Stimulated activated naive CD4-positive, alpha-beta T cell treated with Interleukin-2 at 50 U/mL for 16 hours (primary cell): ENCODE measurements at places on chromosomes 2 and 18.

DNA sequence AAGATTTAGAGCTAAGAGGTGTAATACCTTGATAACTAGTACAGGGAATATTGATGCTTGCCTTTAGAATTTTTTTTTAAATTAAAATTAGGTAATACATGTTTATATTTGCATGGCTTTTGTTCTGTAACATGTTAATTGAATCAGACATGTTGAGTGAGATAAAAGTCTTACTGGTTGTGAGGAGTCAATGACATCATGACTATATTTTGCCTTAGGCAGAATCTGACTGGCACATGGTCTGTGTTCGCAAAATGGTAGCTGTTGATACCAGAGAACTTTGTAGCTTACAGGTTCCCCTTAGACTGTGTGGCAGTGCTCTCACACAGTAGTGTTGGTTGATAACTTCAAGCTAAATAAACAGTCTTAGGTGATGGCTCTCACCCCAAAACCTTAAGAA is 199.7 kb downstream of the PTPRM start:
- no peak for DNase-seq

GRCh38 chr18:924987-925386 is 20.3 kb downstream of the ADCYAP1 start:
- no peak for DNase-seq

DNA sequence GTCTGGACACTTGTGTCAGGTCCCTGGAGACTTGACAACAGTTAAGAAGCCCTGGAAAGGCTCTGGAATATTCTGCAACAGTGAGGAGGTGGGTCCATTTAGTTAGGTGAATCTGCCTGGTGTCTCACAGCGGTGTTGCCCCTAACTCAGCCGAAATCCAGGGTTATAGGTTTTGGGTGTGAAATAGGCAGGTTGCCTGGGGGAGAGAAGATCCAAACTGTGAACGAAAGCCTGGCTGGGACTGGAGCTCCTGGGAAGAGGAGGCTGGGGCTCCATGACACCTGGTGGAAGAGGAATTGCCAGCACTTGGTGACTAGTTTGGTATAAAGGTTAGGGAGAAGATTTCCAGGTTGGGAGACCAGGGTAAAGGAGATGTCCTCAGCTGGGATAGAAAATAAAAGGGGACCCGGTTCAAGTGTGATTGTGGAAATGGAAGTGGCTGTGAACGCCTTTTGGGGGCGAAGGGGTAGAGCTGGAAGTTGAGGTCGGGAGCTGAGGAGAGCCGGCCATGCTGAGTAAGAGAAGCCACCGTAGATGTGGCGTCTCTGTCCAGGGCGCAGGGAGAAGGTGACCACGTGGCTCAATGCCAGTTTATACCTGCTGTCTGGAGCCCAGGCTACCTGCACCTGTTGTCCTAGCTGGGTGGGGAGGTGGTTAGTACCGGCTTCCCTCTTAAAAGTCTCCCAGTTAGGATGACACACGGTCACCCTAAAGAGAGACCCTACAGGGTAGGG is 3.0 kb upstream of the GAREM2 start:
- DNase-seq, result no peak

DNA sequence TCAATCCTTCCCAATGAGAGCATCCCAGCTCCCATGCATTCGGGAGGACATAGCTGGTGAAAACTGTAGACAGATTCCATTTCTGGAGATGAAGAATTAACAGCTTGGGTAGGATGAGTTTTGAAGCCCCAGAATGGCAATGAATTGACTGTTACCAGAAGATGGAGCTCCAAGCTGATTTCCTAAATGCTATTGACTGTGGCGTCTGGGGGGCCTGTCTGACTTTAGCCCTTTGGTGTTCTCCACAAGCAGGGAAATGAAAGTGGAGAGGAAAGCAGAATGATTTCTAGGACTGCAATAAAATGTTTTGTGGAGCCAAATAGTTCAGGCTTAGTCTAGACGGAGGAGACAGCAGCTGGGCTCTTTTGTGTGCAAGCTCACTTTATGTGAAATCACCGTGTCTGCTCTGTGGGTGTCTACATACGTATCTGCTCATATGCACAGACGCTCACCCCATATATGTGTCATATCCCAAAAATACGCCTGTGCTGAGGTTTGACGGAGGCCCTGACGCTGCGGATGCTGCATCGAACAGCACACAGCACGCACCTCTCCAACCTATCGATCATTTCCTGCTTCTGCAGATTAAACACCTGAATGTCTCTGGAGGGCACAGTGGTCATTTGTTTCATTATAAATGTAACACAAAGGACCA is 166.4 kb upstream of the PXDN start:
- no peak for DNase-seq

DNA sequence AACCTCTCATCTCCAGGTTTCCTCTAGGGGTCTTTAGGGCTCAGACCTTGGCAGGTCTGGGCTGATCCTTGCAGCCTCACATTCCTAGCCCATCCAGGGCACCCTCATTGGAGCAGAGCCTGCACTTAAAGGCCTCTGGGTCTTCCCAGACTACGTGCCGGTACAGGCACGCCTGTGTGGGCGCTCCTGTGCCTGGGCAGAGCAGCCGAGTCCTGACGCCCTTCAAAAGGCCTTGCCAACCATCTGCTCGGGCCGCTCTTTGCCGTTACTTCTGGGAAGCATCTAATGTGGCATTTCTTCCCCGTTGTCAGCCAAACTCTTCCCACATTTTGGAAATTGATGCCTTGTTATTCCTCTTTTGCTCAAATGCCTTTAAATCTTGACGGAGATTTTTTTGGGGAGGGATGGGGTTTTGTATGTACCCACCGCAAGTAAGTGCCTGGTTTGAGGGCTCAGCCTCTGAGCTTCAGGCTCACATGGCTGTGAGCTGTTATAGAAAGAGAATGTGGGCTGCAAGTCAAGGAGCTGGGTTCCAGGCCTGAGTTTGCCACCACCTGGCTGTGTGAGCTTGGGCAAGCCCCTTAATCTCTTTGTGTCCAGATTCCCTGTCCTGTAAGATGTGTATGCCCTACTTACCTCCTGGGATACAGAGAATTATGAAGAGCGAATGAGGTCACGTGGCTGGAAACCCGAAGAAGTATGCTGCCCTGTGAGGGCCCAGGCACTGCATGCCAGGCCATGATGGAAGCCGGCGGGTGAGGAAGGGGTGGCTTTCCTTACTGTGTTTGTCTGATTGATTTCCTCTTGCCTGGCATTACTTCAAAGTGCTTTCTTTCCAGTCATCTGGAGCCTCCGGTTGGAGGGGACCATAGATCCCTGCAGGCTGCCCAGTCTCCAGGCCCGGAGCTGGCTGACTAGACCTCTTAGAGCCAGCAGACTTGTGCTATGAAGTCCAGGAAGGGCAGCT is 20.6 kb downstream of the EHD3 start:
- DNase-seq, result no peak

- DNase-seq, result no peak
Observed at GRCh38 chr2:238706163-238706562, 141.7 kb upstream of the TWIST2 start.

- no peak for DNase-seq
Observed at GRCh38 chr2:52429740-52430139, 1337.9 kb upstream of the CHAC2 start.

GRCh38 chr2:24515335-24515734 is 24.3 kb downstream of the NCOA1 start:
- no peak for DNase-seq

GRCh38 chr18:35580701-35581539 is 620 bp upstream of the GALNT1 start:
- peak; percentile 27 for DNase-seq

- DNase-seq, result no peak
Observed at GRCh38 chr18:46291149-46291548, 187.0 kb downstream of the HAUS1 start.

DNA sequence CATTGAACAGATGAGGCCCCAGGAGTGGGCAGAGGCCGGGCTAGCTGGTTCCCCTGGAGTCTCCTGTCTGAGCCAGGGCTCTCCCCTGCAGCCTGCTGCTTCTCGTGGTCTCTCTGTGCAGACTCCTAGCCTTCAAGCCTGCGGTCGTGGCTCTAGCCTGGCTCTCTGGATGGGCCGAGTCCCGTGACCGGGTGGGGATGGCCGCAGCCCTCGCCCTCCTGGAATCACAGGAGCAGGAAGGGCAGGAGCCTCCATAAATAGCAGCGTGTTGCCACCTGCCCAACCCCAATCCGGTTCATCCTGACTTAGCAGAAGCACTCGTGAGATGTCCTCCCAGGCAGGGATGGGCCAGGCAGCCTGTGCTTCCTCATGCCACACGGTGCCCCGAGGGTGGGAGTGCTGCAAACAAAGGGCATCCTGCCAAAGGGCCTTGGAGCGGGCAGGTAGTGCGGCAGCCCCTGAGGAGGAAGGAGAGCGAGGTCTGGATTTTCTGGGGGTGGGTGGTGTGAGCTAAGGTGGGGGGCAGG is 43.9 kb downstream of the FOSL2 start:
- no peak for DNase-seq

DNA sequence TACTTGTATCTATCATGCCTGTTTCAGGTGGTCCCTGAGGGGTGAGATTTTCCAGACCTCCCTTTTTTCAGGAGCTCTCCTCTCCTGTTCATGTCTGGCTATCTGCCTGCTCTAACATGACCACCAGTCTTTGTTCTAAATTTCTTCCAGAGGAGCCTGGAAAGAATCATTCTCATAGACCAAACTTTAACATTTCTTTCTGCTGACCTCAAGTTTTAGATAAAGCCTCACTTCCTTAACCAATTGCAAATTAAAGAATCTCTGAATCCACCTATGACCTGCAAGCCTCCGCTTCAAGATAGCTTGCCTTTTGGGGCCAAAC is 97.6 kb downstream of the TEX51 start:
- DNase-seq, result no peak

DNA sequence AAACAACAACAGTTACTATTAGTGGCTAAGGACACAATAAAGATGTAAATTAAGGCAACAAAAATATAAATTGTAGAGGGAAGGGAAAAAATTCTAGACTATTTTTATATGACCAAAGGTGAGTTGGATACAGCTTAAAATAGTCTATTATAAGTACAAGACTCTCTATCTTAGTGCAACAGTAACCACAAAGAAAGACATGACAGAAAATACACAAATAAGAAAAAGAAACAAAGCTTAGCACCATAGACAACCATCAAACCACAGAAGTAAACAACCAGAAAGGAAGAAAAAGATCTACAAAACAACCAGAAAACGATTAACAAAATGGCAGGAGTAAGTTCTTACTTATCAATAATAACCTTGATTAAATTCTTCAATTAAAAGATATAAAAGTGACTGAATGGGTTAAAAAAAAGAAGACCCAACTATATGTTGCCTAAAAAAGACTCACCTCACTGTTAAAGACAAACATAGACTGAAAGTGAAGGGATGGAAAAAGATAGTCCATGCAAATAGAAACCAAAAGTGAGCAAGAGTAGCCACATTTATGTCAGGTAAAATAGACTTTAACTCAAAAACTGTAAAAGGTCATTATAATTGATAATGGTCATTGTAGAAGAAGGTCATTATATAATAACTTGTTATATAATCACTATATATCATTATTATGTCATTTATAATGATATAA is 62.5 kb downstream of the USP40 start:
- DNase-seq, result no peak

DNA sequence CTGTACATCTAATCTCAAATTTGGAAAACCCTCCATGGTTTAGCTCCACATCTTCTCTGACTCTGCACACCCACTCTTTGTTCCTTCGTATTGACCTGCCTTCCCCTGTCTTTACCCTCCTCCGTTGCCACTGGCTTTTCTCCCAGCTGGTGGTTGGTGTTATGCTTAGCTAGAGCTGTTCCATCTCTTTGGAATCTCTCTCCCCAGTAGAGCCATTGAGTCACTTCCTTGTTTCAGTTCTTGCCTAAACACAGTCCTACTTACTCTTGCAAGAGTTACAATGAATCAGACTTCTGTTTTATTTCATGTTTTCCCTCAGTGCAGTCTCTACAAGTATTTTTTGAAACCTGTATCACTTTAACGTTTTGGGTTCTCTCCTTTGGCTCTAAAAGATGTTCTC is 263.9 kb downstream of the LTBP1 start:
- DNase-seq, result no peak

GRCh38 chr2:182887753-182888415 is 21.4 kb upstream of the FRZB start:
- no peak for DNase-seq

DNA sequence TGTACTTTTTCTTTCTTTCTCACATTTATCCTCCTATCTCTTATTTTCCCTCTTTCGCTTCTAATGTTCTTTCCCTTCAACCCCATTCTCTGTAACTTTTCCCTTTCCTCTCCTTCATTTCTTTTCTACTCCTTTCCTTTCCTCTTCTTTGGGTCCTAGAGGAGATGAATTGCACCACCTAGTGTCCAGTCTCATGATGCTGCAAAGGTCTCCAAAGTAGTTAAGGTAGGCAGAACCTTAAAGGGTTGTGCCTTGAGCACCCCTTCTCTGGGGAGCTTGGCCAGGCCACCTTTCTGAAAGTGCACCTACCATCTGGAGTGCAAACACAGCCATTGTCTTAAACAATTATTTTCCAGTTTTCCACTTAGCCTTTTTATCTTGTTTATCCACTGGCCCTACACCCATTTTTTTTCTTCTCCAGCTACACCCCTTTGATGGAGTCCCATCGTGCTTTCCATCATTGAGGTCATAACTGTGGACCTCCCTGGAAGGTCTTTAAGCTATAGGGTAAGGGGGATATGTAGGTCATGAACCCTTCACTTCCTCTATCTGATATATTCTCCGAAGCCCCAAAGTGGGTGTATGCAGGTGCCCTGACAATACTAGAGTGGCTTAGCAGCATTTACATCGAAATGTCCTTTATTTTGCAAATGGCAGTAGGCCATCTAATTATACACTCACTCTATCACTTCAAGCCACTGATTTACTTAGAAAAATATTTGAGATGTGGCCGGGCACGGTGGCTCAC is 155.9 kb downstream of the ESCO1 start:
- no peak for DNase-seq

DNA sequence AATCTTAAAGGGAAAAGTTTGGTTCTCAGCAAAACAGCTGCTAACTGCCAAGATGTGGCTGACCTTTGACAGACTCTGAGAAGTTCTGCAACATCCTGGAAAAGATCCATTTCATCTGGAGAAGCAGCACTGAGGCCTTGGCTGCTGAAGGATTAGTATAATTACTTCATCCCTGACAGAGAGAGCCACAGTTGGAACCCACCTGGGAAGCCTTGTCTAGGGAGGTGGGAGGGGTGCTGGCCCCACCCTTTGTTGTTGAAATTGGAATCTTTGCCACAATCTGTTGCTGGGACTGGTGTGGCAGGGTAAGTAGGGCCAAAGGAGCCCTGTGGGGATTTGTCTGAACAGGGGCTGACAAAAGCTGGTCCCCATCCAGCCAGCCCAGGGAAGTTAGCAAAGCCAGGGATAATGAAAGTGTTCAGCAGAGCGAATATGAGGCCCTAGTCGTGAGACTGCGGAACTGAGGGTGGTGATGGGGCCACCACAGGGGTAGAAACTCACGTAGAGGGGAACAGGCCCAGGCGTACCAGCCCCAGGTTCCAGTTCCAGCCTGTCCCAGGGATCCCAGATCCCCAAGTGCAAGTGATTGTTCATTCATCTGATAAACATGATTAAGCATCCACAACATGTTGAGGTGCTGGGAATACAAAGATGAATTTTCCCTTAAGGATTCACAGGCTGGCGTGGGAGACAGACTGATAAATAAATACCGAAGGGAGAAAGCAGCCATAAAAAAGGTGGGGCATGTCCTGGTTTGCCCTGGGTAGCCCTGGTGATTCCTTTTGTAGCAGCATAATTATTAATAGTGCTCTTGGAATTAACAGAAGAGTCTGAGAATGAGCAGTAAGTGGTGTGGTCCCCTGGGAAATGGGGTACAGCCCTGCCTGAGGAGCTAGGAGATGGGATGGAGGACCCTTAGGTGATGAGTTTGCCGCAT is 60.0 kb downstream of the MYO1B start:
- no peak for DNase-seq
